HCT116 (cell line): ENCODE measurements at places on chromosomes 2 and 18. TPM values are rescaled to one million over a fixed set of nuclear protein-coding genes. Genes with fewer than 3 reads are reported as not detected.

The DDX1 gene
- 117 TPM for total RNA-seq

The TM4SF20 gene
- not detected for total RNA-seq

The HOXD3 gene
- 1.4 TPM for total RNA-seq

The IL1R1 gene
- 5.3 TPM for total RNA-seq

GRCh38 chr2:11771971-11772615 is 25.7 kb downstream of the LPIN1 start:
- DNase-seq: no peak
- no peak overlapping the region for H3K4me3 ChIP-seq
- no peak overlapping the region for H3K27ac ChIP-seq

- no peak overlapping the region for H3K4me3 ChIP-seq
- H3K27ac ChIP-seq: no peak overlapping the region
- no peaks in the 10 kb centered on the region; the same call in 1 of the 2 replicates for H3K27me3 ChIP-seq
- no peak for DNase-seq
- no peaks in the 10 kb centered on the region for H3K4me1 ChIP-seq
These were observed 122.5 kb downstream of the RNF152 start for GRCh38 chr18:61770279-61770678.

- no peak for DNase-seq
- no peak overlapping the region for H3K27ac ChIP-seq
- no peaks in the 10 kb centered on the region for H3K27me3 ChIP-seq
- no peak overlapping the region for H3K4me3 ChIP-seq
- no peaks in the 10 kb centered on the region for H3K36me3 ChIP-seq
These were observed 122.4 kb downstream of the NFATC1 start for GRCh38 chr18:79518028-79518682.

GRCh38 chr2:10331702-10332401 is 29.1 kb downstream of the HPCAL1 start:
- H3K27me3 ChIP-seq: no peaks in the 10 kb centered on the region
- no peak for DNase-seq
- H3K4me3 ChIP-seq: no peak overlapping the region

DNA sequence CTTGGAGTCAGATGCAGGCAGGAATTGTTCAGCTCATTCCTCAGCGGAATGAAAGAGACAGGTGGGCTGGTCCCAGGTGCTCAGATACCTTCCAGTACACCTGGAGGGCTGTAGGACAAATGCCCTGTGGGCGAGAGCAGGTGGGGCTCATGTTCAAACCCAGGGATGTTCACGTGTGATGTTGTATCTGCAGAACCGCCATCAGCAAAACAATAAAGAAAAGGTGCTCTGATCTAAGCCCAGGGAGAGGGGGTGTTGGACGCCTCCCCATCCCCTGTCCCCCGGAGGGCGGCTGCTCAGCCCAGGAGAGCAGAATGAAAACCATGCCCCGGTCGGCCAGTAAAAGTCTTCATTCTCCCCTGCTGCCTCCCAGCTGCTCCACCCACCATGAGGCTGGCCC is 197.4 kb downstream of the HAUS1 start:
- DNase-seq: no peak
- H3K4me1 ChIP-seq: no peaks in the 10 kb centered on the region
- H3K27me3 ChIP-seq: peaks cover 8% of the 10 kb centered on the region; the same call in 1 of the 2 replicates
- no peaks in the 10 kb centered on the region for H3K36me3 ChIP-seq

- H3K36me3 ChIP-seq: no peaks in the 10 kb centered on the region
- no peaks in the 10 kb centered on the region for H3K27me3 ChIP-seq
- H3K4me3 ChIP-seq: no peak overlapping the region
- DNase-seq: no peak
These were observed 84.6 kb upstream of the CYP1B1 start for GRCh38 chr2:38160516-38160915.

- H3K27ac ChIP-seq: no peak overlapping the region
- H3K36me3 ChIP-seq: no peaks in the 10 kb centered on the region
- no peak for DNase-seq
- no peak overlapping the region for H3K4me3 ChIP-seq
- H3K4me1 ChIP-seq: no peaks in the 10 kb centered on the region
These were observed 97.3 kb downstream of the FMNL2 start for GRCh38 chr2:152432206-152432653.

DNA sequence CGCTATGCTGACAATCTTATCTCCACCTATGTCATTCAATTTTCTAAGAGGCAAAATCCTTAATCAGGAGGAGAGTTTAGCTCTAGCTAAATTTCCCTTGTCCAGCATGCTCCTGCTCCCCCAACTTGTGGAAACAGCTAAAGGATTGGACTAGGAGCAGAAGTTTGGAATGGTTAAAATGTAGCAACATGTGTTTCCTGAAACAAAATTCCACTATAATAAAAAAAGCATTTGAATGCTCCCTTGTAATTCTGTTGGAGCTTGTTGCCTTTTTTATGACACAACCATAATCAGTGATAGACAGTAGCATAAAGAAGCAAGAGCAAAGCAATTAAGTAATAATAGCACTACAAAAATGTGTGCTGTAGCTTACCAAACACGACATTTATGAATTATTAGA is 6.9 kb downstream of the ACTR3 start:
- H3K4me1 ChIP-seq: peaks cover 35% of the 10 kb centered on the region
- H3K4me3 ChIP-seq: no peak overlapping the region
- DNase-seq: no peak

DNA sequence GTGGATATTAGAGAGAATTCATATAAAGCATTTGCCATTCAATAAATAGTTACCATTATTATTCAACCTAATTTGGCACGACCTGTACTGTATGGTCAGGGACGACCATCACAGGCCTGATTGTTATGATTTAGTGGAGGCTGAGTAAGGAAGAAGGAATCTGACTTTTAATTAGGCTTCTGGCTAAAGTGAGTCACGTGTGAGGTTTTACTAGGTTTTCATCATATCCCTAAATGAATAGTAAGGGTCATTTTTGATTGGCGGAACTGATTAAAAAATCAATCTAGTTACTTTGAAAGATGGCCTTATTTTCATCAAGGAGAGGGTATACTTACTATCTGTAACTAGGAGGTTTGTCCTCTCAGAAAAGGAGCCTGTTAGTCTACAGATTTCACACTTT is 143.4 kb downstream of the ADCYAP1 start:
- DNase-seq: no peak
- no peak overlapping the region for H3K27ac ChIP-seq
- no peak overlapping the region for H3K4me3 ChIP-seq
- no peaks in the 10 kb centered on the region for H3K4me1 ChIP-seq

DNA sequence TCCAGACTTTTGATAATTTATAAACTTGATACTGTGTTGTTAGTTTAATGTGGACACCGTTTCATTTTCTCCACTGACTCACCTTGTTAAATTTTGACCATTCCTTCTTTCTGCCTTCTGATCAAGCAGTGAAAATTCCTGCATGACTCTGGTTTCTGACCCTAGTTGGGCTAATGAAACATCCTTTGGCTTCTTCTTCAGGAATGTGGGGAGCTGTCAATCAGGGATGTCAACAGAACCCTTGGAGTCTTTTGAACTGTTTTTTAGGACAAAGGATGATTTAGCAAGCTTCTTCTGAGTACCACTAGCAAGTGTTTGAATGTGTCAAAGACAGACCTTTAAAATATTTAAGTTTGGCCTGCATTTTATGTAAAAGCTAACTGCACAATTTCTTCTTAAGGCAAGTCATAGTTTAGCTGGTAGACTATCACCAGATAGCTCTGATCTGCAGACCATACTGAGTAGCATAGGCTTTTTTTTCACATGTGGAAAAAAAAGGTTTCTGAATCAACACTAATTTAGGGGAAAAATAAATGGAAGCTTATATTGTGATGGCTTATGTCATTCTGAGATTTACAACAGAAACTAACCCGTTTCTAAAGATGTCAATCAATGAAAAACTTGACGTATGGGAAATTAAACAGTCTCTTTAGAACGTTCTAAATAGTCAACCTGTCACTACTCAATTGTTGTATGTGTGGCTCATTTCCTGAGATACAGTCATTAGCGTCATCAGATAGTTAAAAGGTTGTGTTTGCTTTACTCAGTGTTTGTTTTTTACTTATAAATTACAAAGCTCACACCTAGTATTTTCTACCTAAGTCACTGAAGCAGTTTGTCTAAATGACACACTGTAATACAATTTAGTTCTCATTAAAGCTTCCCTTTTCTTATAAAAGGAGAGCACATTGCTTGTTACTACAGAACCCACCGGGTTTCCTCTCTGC is 311.4 kb downstream of the PTPRM start:
- no peaks in the 10 kb centered on the region for H3K36me3 ChIP-seq
- no peak overlapping the region for H3K27ac ChIP-seq
- no peak overlapping the region for H3K4me3 ChIP-seq
- no peak for DNase-seq

GRCh38 chr18:26863921-26864497 is 1.5 kb downstream of the AQP4 start:
- DNase-seq: no peak
- H3K4me1 ChIP-seq: no peaks in the 10 kb centered on the region
- H3K27me3 ChIP-seq: peaks cover 17% of the 10 kb centered on the region
- H3K4me3 ChIP-seq: no peak overlapping the region
- H3K36me3 ChIP-seq: no peaks in the 10 kb centered on the region

DNA sequence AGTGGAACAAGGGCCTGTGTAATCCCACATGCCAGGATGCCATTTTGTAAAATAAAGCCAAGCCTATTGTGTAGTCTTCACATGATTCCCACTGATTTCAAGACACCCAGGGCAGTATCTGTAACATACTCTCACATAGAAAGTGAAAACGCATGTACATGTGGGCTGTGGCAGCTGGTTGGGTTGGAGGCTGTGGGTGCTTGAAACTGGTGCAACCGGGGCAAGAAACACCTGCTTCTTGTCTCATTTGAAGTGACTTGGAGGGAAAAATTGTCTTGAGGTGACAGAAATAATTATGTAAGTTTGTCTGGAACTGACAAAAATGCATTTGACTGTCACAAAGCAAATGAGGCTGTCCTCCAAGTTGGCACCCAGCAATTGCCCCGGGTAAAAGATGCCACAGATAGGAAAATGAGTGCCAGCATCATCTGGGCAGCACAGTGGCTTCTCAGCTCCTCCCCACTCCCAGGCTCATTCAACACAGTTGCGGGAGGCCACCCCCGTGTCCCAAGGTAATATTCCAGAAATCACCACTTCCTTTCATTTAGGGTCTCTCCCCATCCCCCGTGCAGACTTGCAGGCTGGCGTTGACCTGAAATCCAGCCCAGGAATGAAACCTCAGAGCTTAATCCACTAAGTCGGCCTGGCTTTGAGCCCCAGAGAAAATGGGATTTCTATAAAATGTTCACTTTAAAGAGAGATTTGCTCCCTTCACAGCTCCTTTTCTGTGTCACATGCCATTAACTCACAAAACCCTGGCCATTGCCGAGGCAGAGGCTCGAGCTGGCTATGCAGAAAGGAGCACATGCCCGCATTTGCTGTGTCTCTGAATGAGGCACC is 293.9 kb upstream of the PARD3B start:
- no peak overlapping the region for H3K27ac ChIP-seq
- DNase-seq: no peak
- H3K4me1 ChIP-seq: no peaks in the 10 kb centered on the region
- H3K4me3 ChIP-seq: no peak overlapping the region
- no peaks in the 10 kb centered on the region for H3K27me3 ChIP-seq

GRCh38 chr18:63302220-63302619 is 17.3 kb downstream of the BCL2 start:
- H3K4me1 ChIP-seq: no peaks in the 10 kb centered on the region
- no peak overlapping the region for H3K27ac ChIP-seq

GRCh38 chr2:209208211-209208610 is 215.6 kb upstream of the MAP2 start:
- no peaks in the 10 kb centered on the region for H3K27me3 ChIP-seq
- no peaks in the 10 kb centered on the region for H3K36me3 ChIP-seq
- H3K27ac ChIP-seq: no peak overlapping the region
- no peaks in the 10 kb centered on the region for H3K4me1 ChIP-seq
- H3K4me3 ChIP-seq: 0 out of 2 replicates have a peak overlapping the region, but pooled peaks have one; percentile 18

GRCh38 chr2:179266271-179266670 is 1.6 kb upstream of the SESTD1 start:
- no peak for DNase-seq
- H3K27ac ChIP-seq: no peak overlapping the region
- H3K4me3 ChIP-seq: no peak overlapping the region

DNA sequence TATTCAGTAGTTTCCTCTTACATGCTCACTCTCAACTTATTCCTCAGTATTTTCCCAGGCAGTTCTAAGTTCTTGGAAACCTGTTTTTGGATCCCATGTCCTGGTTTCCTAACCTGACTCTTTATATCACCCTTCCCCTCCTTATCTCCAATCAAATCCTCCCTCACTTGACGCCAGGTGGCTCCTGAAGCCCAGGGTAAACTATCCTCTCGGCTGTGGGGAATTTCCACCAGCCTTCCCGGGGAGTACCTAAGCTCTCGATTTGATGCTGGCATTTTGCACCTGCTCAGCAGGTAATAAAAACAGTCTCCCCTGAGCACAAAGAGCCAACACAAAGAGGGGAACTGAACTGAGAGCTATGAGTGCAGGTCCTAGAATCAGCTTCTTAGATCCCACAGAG is 538.0 kb downstream of the SLC4A3 start:
- H3K4me1 ChIP-seq: no peaks in the 10 kb centered on the region
- no peak overlapping the region for H3K4me3 ChIP-seq

DNA sequence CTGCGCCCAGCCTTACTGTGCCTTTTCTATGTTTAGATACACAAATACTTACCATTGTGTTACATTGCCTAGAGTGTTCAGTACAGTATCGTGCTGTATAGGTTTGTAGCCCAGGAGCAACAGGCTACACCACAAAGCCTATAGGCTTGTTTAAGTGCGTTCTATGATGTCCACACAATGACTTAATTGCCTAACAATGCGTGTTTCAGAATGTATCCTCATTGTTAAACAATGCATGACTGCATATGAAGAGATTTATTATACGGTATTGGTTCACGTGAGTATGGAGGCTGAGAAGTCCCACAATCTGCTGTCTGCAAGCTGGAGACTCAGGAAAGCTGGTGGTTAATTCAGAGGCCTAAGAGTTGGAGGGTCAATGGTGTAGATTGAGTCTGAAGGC is 46.1 kb upstream of the MGAT4A start:
- H3K27me3 ChIP-seq: no peaks in the 10 kb centered on the region
- no peaks in the 10 kb centered on the region for H3K36me3 ChIP-seq
- no peak overlapping the region for H3K27ac ChIP-seq
- peaks cover 5% of the 10 kb centered on the region; the same call in 1 of the 2 replicates for H3K4me1 ChIP-seq

DNA sequence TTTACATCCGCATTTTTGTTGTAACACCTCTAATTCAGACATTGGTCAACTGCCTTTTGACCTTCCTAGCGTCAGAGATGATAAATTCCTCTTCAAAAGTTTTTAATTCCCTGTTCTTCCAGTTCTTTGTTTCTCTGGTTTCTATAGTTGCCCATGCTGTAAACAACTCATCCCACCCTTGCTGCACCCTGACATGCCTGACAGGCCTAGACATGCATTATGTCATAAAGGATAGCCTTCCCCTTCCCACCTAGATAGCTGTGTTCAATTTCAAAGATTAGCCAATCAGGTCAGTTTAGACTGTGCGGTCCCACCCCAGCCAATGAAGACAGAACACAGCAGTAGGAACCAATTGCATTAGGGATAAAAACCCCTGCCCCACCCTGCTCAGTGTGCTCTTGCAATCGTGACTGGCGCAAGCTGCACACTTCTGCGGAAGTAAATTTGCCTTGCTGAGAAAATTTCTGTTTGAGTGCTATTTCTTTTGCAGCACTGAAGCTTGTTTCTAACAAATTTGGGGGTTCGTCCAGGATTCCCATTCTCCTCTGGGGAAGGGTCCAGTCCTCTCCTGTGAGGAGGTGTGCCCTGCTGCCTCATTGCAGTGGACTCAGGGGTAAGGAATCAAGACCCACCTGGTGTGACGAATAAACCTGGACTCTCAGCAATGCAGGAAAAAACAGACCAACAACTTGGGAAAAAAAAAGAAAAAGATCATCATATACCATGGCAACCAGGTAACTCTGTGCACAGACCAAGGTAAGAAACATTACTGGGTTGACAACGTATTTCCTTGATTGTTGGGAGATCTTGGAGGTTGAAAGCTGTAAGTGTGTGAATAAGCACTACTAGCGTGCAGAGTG is 9.1 kb upstream of the SAP130 start:
- no peaks in the 10 kb centered on the region for H3K4me1 ChIP-seq
- no peak overlapping the region for H3K27ac ChIP-seq
- no peaks in the 10 kb centered on the region for H3K36me3 ChIP-seq
- H3K27me3 ChIP-seq: no peaks in the 10 kb centered on the region
- DNase-seq: no peak
- no peak overlapping the region for H3K4me3 ChIP-seq
